ENCODE measurements at places on chromosomes 11 and 22.
A peak's percentile ranks its signal among the peaks of the same experiment; 100 is the strongest.

DNA sequence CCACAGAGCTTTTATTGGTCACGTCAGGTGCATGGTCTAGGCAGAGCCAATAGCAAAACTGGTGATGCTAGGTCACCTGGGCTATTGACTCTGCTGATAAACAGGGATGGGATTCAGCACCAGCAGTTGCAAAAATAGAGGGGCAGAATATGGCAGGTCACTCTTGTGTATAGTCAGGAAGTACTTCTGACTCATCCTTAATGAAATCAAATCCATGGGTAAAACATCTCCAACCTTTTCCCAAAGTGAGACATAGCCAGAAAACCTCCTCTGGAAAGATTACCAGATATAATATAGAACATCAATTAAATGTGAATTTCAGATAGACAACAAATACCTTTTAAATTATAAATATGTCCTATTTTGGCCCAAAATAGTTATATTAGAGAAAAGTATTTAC is 383.2 kb downstream of the METTL15 start:
- DNase-seq = no peak

GRCh38 chr22:19700790-19701419 is 13.4 kb upstream of the SEPTIN5 start:
- no peak for DNase-seq

- DNase-seq = no peak
Measured at GRCh38 chr22:44525941-44526778, 28.1 kb upstream of the RTL6 start.

DNA sequence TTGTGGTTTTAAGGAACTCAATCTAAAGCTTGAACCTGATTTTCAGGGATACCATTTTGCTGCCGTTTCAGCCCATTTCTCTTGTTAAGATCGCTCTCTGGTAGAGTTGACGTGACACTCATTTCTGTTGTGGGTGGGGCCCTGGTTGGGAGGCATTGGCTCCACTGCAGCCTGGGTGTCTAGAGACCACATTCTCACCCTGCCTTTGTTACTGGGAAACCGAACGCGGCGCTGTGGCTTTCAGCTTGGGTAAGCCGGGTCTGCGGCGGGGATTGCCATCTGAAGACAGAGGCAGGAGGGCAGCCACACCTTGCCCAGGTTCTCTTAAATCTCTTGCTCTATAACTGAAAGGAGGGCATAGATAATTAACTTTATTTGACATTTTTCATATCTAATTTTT is 3.2 kb downstream of the EHF start:
- DNase-seq = no peak

DNA sequence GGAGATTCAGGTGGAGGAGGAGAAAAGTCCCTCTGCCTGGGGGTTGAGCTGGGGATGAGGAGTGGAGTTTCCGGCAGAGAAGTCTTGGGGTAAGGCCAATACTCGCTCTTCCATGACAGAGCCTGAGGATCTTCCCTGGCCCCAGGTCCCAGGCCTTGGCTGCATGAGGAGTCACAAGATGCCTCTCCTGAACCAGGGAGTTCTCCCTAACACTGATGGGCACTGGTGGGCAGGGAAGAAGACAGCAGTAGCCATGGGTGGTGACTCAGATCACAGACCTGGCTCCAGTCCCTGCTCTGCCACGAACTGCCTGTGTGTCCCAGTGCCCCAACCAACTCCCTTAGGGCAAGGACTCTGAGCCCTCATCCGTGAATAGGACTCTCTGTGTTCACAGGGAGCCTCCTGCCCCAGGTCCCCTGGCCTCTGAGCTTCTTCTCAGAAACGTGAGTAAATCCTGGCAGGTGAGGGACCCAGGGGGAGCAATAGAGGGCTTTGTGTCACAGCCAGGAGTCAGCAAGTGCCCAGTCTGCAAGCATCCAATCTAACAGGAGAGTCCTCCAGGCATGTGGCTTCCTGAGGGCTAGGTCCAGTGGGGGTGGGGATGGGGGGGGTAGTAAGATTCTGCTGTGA is 45.5 kb upstream of the FTH1 start:
- DNase-seq = no peak

DNA sequence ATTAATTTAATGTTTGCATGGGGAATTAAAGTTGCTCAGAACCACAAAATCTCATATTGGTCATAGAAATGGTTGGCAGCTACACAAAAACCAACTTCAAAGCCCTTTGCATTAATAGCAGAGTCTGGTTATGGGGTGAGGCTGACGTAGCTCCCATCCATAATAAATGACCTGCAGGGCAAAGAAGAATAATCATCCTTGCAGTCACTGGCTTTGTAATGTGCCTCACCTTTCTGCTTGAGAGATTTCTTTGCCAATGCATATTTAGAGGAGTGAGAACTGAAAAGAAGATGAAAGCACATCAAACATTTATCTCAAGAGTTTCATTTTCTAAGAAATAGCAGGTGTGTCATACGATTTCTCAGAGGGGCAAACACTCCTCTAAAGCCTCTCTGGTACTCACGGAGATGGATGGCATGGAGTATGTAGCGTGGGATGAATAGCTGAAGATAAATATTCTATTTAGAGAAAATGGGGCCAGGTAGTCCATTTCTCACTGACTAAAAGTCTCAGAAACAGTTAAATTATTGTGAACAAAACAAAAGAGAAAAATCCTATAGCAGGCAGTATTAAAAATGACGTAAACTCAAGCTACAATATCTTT is 1491.9 kb downstream of the FAM181B start:
- no peak for DNase-seq

GRCh38 chr11:84234462-84235202 is 948.5 kb upstream of the CCDC90B start:
- DNase-seq = no peak

DNA sequence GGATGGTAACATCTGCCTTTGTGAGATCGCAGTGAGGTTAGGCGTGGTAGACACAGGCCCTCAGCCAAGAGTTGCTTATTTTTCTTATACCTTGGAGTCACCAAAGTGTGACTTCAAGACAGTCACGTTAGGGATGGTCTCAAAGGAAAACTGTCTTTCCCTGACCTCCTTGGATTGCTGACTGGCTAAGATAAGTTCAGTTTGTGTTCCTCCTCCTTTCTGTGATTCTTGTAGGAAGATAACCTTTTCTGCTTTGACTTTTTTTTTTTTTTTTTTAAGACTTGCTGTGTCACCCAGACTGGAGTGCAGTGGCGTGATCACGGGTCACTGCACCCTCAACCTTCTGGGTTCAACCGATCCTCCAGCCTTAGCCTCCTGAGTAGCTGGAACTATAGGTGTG is 23.1 kb downstream of the TAB1 start:
- DNase-seq = no peak

- DNase-seq = no peak
Measured at GRCh38 chr11:131430473-131431208, 60.2 kb downstream of the NTM start.

DNA sequence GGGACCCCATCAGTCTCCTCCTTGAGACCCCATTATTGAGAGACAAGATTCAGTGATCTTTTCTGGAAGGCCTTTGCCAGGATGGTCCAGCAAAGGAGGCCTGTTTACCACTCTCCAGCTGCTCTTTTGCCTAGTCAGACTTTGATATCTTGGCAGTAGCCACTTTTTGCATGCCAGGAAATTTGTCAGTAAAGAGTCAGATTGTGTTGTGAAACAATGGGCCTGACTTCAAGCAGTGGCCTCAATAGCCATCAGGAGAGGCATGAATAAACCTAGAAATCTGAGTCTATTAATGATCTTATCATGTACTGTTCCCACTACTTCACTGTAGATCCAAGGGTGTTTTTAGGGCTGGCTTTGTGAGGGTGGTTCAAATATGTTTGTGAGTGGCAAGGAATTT is 479.4 kb downstream of the JRKL start:
- DNase-seq = no peak

DNA sequence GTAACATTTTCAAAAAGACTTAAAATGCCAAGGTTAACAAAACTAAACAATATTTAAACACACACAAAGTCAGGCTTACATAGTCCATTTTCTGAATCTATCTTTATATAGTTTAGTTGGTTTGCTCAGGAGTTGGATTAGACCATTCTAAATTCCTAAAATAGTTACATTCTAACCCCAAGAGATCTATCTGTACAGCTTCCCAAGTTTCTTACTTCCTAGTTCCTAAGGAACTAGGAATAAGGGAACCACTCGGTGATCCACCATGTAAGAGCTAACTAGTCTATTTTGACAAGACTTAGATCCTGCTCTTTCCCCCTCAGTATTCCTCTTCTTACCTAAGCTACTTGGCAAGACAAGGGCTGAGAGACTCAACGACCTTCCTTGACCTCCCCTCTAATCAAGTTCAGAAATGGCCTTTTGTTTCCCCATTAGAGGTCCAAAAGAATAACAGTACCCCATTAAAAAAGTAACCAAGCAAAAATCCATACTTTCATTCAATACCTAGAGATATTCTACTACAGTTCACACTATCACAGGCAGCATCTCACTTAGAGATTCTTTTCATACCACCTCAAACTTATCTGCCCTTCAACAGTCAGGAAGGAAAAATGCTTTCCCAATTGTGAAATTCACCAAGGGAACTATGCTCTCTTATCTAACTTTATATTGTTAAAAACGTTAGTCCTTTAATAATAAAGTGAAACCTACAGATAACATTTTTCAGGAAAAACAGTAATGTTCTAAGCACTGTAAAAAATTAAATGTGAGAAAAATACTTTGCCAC is 253.1 kb downstream of the TTC28 start:
- no peak for DNase-seq

DNA sequence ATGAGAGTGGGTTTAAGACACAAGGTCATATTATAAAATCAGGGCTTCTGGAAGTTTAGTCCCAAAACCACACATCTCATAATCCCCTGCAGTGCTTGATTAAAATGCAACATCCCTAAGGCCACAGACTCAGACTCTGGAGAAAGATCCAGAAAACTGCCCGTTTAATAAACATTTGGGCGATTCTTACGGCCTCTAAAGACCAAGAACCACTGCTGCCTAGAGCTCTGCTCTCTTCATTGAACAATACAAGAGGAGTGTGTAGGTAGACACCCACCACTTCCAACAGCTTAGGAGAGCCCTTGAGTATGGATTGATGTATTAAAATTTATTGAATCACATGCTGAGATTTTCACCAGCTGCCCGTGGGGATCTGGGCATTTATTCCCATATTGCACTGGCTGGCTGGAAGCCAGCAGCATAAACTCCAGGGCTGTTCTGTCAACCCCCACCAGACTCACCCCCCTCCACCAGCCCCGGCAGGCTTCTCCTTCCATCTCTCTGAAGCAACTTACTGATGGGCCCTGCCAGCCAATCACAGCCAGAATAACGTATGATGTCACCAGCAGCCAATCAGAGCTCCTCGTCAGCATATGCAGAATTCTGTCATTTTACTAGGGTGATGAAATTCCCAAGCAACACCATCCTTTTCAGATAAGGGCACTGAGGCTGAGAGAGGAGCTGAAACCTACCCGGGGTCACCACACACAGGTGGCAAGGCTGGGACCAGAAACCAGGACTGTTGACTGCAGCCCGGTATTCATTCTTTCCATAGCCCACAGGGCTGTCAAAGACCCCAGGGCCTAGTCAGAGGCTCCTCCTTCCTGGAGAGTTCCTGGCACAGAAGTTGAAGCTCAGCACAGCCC is 749 bp upstream of the BEST1 start:
- DNase-seq = peak; percentile 49

Measured in NCI-H1694 treated with DMSO at 0.1 percent for 48 hours (cell line).